ENCODE measurements at places on chromosomes 5 and 9.

DNA sequence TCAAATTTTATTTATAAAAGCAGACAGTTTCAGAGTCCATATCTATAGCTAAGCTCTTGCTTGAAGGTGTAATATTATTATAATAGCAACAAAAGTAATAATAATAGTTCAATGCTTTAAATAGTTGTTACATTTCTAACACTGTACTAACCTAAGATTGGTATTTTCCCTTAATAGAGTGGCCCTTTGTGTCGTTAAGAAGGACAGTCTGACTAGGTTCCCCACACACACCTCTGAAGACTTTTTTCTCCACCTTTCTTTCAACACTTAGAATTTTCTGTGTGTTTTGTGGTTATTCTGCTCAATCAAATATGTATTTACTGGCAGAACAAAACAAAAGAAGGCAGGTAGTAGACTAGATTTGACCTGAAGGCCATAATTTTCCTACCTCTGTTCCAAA is 223.2 kb upstream of the ACO1 start:
- no peak for DNase-seq

GRCh38 chr5:10695759-10696543 is 65.1 kb downstream of the DAP start:
- no peak for DNase-seq

- no peak for DNase-seq
Observed at GRCh38 chr5:173659423-173659822, 43.0 kb upstream of the BOD1 start.

DNA sequence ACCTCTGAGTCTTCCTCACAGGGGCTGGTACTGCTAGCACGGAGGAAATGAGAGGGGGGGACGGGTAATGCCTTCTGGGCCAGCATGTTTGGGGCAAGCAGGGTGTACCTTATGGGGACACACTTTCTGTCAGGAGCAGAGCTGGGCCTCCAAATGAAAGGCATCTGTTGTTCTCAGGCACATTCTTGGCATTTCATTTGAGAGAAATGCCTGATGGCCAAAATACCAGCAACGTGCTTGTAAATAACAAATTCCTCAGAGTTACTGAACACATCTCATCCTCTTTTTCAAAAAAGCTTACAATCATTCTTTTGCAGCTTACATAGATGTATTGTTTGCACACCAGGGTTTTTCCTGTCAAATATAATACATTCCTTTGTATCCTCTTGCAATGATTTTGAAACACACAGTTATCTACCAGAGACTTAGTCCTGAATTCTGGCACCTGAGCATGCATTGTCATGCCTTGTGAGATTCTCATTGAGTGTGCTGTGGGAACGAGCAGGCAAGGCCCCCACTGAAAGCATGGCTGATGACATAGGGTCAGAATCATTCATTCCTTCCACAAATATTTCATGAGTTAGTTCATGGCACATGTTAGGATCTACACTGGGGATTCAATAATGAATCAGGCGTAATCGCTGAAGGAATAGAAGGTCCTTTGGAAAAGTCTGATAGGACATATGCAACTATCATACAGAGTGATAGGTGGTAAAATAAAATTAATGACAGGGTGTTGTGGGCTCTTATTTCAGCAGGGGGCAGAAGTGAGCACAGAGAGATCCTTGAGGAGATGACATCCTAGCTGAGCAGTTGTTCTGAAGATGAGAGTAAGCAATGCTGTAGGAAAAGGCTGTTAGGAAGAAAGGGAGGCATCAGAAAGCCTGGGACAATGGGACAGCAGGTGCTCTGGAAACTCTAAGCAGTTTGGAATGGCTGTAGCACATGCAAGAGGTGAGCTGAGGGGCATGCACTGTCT is 260.9 kb upstream of the TUT7 start:
- DNase-seq: no peak

DNA sequence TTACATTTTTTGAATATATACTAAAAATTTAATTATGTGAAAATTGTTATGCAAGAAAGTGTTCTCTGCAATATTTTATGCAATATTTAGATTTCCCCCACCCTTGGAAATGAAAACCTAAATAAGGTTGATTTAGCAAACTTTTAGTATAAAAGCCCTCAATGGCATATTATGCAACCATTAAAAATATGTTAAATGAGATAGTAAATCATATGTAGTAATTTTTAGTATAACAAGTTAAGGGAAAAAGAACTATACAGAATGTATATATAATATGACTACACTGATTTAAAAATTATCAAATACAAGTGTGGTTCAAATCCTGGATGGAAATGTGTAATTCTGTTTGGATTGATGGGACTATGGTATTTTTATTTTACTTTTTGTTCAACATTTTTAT is 116.9 kb upstream of the MEF2C start:
- DNase-seq: no peak
